Dermis microvascular lymphatic vessel endothelial cell (primary cell): ENCODE measurements at places on chromosomes 1 and 21. TPM values are rescaled to one million over a fixed set of nuclear protein-coding genes. Genes with fewer than 3 reads are reported as not detected.
A peak's percentile ranks its signal among the peaks of the same experiment; 100 is the strongest.

DNA sequence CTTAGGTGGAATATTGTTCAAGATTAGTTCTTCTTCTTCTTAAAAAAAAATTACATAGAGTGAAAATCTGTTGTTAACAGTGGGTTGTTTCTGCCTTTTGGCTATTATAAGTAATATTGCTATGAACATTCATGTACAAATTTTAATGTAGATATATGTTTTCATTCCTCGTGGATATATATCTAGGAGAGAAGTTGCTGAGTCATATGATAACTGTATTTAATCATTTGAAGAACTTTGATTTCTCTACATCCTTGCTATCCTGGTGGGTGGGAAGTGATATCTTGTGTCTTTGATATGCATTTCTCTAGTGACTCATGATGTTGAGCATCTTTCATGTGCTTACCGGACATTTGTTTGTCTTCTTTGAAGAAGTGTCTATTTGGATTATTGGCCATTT lies 29.9 kb downstream of the MAST2 start:
- no peak for DNase-seq

GRCh38 chr1:23936481-23937176 lies 23.0 kb upstream of the PNRC2 start:
- DNase-seq = no peak

DNA sequence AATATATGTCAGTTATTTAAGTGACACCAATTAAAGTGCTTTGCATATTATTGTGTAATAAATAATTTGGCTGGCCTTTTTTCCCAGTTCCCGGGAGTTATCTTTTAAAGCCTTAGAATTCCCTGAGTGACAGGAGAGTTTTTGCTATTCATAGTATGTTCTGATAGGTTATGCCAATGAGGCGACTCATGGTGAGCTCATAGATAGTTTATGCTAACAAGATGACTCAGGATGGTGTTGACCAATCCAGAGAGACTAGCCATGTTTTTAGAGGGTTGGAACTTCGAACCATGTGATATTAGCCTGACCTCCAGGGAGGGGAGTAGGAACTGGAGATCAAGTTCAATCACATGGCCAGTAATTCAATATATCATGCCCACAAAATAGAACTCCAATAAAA lies 310.8 kb downstream of the USP25 start:
- no peak for DNase-seq

- peak; percentile 15 for DNase-seq
Observed at GRCh38 chr1:44405798-44406736, 1.0 kb downstream of the RNF220 start.

- no peak for DNase-seq
Observed at GRCh38 chr1:223331301-223331700, 32.7 kb downstream of the SUSD4 start.

GRCh38 chr1:157773493-157774350 lies 3.2 kb downstream of the FCRL2 start:
- DNase-seq = no peak

DNA sequence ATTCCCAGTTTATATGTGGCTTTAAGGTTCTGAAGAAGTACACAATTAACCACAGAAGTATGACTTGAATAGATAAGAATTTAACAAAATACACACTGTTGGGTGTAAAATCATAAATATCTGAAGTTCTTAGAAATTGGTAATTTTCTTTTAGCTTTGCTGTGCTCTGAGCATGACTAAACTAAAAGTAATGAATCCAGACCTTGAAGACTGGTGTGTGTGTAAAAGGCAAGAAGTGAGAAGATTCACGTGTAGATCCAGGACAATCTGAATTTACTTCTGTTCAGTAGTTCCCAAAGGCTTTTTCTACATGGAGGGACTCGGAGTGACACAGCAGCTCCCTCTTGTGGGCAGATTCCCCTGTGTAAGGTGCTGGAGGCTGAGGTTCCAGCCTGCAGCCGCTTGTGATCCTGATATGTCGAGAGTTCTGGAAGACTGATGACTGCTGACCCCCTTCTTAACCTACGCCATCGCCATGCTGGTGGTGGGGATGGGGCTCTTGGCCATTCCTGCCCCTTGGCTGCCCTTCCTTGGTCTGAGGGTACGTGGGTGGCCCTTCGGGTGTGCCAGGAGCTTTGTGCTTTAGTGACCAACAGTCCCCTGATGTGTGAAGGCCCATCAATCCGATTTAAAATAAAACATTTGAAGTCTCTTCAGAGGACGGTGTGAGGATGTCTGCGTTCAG lies 62.7 kb downstream of the ADARB1 start:
- DNase-seq = peak; percentile 77

DNA sequence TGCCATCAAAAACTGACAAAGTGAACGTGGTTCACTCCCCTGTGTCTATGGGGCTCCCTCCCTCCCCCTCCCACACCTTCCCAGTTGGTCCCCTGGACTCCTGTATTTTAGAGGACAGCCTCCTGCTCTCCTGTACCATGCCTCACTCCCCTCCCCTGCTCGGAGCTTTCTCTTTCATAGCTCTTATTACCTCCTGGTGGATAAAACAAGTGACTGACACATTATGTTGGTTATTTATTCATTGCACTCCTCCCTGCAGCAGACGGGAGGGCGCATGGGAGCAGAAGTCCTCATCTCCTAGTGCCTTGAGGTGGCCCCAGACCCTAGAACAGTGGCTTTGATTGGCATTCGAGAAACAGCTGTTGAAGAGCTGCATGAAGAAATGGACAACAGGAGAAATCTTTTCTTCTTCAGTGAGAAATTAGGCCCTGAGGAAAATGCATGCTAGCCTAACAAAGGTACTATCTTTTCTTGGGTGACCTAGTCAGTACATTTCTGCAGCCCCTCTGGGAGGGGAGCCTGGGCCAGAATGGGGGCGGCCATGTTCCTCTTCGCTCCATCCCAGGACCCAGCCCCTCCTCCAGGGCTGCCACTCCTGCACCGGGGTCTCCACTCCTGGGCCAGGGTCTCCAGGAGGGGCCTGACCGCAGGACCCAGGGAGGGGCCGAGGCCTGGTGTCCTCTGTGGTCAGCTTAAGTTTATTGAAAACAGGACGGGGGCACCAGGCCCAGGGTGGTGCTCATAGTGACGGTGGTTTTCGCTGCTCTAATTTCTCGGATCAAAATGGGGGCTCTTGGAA lies 1.2 kb upstream of the TFF1 start:
- no peak for DNase-seq

DNA sequence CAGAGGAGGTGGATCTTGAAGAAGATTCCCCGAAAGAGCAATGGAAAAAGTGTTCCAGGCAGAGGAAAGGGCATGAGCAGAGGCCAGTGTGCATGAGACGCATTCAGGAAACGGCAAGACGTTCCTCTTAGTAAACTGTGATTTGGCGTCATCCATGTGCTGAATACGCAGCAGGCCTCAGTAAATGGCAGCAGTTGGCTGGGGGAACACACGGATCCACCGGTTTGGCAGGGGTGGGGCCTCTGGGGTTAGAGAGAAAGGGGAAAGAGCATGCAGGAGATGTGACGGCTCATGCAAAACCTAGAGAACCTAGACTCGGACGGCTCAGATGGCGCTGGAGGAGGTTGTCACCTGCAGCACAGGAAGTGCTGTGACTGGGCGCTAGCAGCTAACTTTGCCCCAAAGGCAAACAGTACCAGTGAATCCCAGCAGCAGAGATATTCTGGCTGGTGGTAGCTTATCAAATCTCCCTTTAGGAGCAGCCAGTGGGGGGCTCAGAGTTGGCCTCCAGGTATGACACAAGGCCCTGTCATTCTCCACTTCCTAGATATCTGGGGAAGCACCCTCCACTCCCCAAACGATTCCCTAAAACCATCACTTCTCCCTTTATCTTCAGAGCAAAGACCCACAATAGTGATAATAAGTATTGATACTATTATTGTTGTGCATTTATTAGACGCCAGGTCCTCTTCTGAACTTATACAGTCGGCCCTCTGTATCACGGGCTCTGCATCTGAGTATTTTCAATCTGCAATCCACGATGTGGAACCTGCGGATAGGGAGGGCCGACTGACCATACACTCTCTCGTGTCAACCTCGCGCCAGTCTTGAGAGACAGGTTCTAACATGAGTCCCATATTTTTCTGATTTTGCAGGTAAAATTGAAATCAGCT lies 7.6 kb downstream of the LAPTM5 start:
- DNase-seq = no peak

GPR25 gene
- not detected in 2 replicates for total RNA-seq

CA14 gene
- total RNA-seq = not detected in 2 replicates

TYW3 gene
- total RNA-seq = 9.6 and 13.4 TPM in 2 replicates

IL19 gene
- not detected in 2 replicates for total RNA-seq

TMIGD3 gene
- total RNA-seq = not detected in 2 replicates

FCRL1 gene
- not detected in 2 replicates for total RNA-seq
